Brain microvascular endothelial cell (primary cell): ENCODE measurements at places on chromosomes 16 and 17.
A peak's percentile ranks its signal among the peaks of the same experiment; 100 is the strongest.

DNA sequence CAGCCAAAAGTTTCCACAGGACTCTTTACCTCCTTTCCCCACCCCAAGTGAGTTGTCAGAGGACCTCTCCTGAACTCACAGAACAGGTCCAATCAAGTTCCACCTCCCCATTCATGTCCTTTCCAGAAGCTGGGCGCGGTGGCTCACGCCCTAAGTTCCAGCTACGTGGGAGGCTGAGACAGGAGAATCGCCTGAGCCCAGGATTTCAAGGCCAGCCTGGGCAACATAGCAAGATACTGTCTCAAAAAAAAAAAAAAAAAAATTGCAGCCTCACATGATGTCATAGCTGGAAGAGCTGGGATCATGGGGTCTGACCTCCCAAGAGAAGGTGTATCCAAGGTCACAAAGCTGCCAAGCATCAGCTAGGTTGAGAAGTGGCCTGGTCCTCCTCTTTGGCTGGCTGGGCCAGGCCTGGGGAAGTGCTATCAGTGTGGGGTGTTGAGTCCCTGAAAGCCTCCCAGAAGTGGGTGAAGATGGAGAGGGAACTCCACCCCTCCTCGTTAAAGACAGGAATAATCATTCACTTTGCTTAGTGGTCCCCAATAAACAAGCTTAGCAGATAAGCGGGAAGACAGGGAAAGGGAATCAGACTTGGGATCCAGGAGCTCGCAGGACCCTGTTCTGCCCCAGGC lies 5.5 kb upstream of the MNT start:
- no peak for DNase-seq

GRCh38 chr16:66872559-66872942 lies 7.8 kb upstream of the PDP2 start:
- DNase-seq: no peak

GRCh38 chr16:2532494-2533141 lies 1.4 kb upstream of the CEMP1 start:
- DNase-seq: peak; percentile 48

GRCh38 chr17:79836972-79837887 lies 2.0 kb downstream of the CBX4 start:
- DNase-seq: peak; percentile 41

- peak; percentile 94 for DNase-seq
Observed at GRCh38 chr17:79951361-79952264, 84.1 kb downstream of the TBC1D16 start.

DNA sequence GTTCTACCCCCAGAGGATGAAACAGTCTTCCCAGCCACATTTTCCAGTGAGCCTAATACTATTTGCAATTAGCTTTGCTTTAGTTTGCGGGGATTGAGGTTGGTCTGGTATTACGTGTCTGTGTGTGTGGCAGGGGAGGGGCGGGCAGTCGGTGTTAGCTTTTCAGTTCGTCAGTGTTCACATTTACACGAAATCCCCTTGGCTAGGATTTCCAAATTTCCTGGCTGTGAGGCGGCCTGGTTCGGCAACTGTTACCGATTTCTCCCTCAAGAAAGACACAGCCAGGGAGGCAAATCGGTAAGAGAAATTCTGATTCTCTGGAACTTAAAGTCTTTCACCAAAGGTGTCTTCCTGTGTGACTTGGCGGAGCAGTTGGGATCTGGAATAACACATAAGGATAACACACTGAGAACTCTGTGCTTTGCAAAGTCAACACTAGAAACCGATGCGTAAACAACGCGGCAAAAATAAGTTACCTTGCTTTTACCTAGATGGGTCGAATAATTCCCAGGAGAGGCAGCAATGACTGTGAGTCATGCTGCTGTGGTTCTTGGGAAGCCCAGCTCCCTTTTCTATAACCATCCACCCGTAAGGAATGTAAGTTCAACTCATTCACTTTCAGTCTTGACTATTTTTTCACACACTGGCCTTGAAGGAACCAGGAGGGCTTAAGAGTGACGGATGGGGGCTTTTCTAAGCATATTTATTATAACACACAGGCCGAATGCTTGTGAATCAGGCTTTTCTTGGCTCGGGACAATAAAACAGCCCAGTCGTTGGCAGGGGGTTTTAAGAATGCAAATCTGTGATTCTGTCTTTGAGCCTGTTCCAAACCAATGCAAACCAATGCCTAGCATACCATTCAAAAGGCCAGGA lies 24.2 kb downstream of the GPRC5B start:
- peak; percentile 56 for DNase-seq

- no peak for DNase-seq
Observed at GRCh38 chr17:58694302-58694701, 1.9 kb downstream of the RAD51C start.

DNA sequence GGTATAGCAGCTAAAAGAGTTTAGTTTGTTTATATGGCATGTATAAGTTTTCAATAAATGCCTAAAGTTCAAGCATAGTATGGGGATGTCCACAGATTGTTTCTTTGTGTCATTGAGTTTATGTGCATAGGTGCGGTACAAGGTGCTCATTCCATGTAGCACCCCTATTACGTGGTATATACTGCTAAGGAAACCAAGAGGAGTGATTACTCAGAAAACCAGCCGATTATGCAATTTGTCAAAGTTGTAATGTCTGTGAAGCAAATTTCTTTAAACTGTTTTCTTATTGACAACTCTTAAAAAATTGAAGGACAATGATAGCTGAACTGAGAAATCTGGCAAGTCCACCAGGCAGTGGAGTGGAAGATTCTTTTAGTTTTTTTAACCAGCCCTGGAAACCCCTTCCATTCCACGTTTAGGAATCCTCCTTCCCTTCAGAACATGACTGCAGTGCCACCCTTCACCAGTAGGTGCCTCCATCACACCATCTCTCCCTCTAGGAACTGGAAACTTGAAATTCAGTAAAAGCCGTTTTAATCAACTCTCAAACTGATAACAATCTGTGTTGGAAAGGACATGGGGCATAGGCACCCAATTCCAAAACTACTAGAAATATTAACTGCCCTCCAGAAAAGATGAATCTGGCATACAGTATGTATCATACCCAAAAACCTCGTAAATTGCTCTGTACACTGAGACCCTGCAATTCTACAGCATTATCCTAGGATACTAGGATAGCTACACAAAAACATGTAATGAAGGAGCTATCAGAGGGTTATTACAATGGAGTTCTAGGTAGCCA lies 43.5 kb downstream of the REXO5 start:
- peak; percentile 58 for DNase-seq

- no peak for DNase-seq
Observed at GRCh38 chr16:58348986-58349385, 43.3 kb upstream of the GINS3 start.

- no peak for DNase-seq
Observed at GRCh38 chr17:41167561-41167960, 460 bp downstream of the KRTAP4-3 start.

- DNase-seq: no peak
Observed at GRCh38 chr16:84680165-84680842, 19.5 kb upstream of the USP10 start.

GRCh38 chr17:78865682-78866390 lies 25.2 kb upstream of the USP36 start:
- peak; percentile 74 for DNase-seq

DNA sequence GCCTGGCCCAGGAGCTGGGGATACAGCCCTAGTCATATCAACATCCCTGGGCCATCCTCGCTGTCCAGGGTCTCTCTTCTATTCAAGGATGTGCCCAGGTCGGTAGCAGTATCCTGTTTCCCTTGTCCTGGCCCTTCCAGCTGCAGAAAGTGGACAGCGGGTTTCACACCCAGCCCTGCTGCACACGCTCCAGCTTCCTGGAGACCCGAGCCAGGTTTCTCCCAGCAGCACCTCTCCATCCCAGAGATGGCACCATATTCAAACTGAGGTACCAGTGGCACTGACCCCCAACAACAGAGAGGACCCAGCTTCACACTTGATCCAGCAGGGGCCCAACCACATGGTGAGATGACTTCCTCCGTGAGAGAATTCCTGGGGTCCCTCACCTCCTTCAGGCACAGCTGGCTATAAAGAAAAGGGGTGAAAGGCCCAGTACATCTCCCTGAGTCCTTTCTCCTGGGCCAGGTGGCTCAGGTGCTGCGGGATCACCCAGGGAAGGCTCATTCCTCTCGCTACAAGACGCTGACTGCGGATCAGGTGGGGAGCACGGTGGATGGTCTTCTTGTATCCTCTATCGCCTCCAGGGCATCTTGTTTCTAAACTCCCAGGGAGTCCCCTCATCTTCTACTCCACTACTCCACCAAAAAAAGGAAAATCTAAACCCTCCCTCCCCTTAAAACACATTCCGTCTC lies 1.4 kb downstream of the CUEDC1 start:
- no peak for DNase-seq

DNA sequence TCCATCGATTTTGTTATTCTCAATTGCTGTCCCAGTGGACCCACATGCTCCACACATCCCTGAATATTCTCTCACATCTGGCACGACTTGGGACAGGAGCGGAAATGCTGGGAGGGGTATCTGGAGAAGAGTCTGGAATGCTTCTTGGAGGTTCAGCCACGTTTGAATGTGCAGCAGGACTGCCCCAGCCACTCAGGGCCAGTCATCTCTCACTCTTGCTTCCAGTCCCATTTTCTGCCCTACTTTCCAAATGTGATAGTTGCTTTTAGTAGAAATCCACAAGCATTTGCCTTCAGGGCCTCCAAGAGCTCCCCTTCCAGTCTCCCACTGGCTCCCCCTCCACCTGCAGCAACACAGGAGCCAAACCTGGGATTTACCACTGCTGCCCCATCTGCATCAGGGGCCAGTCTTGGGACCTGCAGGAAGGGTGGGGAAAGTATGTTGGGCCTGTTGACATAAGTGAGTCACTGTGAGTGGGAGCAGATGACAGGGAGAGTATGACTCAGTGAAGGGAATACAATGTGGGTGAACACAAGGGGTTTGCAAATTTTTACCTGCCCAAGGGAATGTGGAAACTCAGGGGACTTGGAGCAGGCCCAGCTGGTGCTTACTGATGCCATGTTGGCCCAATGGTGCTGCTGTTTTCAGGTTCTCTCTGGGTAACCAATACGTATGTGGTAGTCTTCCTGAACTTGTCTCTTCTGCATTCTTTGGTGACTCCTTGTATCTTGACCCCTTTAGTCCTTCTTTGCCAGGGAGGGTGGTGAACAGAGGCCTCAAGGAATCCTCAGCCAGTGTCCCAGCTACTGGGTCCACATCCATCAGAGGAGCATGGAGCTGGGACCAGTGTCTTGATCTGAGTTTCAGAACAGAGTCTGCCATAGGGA lies 78.8 kb upstream of the CRHR1 start:
- DNase-seq: peak; percentile 4

DNA sequence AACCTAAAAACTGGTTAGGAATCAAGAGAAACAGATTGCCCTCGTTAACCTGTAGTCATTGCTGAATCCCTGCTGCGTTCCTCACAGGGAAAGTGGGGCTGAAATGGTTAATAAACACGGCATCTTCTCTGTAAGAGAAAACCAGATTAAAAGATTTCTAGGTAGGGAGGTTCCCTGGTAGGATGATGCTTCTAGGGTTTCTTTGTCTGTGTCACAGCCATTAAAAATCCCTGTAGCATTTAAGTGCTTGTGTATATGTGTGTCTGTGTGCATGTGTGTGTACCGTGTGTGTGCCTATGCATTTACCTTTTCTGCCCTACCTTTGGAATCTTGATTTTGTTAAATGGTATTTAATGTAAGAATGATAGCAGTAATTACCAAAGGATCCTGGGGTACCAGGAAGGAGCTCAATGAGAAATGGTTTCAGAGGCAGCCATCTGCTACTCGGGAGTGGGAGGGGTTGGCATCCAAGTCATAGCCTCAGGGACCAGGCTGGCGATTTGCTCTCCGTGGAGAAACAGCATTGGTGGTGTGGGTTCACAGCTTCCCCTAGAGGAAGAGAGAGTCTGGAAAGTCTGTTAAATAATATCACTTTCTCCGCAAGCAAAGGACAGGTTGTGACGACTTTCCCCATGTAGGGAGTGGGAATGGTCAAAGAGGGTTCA lies 177.1 kb downstream of the HS3ST4 start:
- DNase-seq: no peak

DNA sequence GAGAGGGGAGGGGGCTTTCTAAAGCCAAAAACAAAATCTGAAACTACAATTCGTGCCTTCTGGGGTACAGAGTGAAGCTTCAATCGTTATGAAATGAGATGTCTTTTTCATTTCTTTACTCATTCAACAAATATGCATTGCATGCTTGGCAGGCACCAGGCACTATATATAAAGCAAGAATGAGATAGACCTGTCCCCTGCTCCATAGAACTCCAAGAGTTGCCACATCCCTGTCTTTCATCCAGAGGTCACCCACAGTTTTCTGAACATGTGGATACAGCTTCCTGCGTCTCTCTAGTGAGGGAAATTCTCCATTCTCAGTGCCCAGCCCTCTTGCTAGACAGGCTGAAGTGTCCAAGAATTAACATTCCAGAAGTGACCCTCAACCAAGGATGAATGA lies 343.2 kb upstream of the MAF start:
- DNase-seq: peak; percentile 52

DNA sequence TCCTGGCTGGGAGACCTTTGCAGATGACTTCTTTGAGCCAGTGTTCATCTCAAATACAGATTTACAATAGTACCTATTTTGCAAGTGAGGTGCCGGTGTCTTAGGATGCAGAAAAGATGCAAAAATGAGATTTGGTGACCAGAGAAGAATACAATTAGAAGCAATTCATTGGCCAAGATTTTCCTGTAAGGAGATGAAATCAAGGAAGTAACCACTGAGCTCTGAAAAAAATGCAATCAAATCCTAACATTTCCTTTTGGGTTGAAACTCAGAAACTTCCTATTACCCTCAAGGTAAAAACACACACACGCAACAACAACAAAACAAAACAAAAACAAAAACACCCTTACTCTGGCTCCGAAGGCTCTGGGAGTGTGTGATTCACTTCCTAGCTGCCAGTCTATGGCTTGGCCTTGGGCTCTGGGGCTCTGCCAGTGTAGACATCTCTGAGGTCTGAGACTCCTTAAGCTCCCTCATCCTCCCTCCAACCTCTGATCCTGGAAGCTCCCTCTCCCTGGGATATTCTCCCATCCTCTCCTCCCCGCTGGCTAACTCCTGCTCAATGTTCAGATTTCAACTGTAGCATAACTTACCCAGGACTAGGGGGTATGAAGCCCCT lies 16.8 kb upstream of the MT4 start:
- DNase-seq: no peak

DNA sequence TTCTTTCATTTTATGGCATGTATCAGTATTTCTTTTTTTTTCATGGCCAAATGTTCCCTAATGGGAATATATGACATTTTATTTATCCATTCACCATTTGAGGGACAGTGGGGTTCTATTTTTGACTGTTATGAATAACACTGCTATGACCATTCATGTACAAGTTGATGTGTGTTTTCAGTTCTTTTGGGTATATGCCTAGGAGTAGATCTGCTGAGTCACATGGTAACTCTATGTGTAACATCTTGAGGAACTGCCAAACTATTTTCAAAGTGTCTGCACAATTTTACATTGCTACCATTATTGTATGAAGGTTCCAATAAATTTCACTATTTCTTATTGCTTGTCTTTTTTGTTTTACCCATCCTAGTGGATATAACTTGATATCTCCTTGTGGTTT lies 223.0 kb downstream of the TANC2 start:
- DNase-seq: no peak

- no peak for DNase-seq
Observed at GRCh38 chr16:9098377-9099090, 7.1 kb downstream of the HAPSTR1 start.

- DNase-seq: no peak
Observed at GRCh38 chr17:27319541-27320221, 25.8 kb downstream of the WSB1 start.

GRCh38 chr16:29182501-29182900 lies 197.6 kb downstream of the LAT start:
- DNase-seq: no peak
